Type B pancreatic cell (in vitro differentiated cells): ENCODE measurements at places on chromosomes 1 and 21. TPM values are rescaled to one million over a fixed set of nuclear protein-coding genes. Genes with fewer than 3 reads are reported as not detected.

DNA sequence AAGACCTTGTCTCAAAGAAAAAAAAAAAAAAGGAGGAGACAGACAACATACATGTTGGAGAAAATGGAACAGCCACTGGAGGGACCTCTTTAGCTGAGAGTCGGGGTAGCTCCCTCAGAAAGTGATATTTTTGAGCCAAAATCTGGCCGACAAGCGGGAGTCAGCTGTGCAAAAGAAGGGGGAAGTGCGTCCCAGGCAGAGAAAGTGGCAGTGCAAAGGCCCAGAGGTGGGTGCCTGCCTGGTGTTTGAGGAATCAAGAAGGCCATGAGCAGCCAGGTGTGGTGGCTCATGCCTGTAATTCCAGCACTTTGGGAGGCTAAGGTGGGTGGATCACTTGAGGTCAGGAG is 6.1 kb upstream of the CROCC start:
- DNase-seq: no peak

FOXD3 gene
- 0.12 and 0.70 TPM in 2 replicates for total RNA-seq

- DNase-seq: no peak
Observed at GRCh38 chr1:4081806-4082711, 182.0 kb upstream of the C1orf174 start.

DNA sequence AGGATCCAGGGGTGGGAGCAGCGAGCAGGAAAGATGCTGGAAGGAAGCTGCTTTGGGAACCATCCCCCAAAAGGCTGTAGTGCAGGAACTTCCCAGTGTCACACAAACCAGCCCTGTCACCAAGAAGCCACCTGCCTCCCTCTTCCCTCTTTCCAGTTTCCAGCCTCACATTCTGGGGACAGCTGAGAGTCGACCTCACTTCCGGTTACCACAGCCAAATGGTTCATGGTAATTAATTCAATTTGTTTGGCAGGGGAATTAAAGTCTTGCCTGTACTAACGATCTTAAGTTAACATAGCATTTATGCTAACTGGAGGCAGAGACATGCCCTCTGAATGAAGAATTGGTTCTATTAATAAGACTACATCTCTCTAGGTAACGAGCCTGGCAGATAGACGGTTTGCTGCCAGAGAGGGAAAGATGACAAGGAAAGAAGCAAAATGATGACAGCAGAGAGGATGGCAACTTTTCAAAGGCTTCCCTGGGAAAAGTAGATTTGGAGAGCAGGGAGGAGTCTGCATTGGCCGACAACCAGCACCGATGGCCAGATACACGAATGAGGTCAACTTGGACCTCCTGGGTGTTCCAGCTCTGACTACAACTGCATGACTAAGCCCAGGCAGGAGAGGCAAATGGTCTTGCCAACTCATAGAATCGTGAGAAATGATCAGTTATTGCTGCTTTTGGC is 64.1 kb downstream of the TMCO4 start:
- no peak for DNase-seq

ARTN gene
- 6.4 and 7.2 TPM in 2 replicates for total RNA-seq

DNA sequence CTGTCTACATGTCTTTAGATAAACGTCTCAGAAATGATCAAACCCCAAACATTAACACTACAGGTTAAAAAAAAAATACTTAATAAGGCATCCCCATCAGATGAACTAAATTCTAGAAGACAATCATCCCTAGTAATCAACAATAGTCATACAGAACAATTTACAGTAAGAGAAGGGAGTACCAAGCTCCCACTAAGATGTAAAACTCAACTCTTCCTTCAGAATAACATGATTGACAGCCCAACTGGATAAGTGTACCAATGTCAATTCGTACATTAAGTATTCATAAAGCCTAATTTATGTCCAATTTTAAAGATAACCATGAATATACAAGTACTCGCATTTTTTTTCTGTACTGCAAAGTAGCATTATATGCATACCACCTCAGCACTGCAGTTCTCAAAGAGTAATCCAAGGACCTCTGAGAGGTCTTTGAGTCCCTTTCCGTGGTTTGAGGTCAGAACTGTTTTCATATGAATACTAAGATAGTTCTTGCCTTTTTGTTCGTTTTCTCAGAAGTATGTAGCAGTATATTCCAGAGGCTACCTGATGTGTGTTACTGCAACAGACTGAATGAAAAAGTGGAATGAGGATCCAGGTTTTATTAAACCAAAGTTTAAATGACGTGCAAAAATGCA is 6.6 kb downstream of the SCAF4 start:
- DNase-seq: no peak

GRCh38 chr21:32413697-32414578 is 1.4 kb downstream of the EVA1C start:
- no peak for DNase-seq

- peak; percentile 76 for DNase-seq
Observed at GRCh38 chr1:42456754-42457089, 379 bp downstream of the PPCS start.

GRCh38 chr1:3417082-3417739 is 37.3 kb upstream of the ARHGEF16 start:
- no peak for DNase-seq

DNA sequence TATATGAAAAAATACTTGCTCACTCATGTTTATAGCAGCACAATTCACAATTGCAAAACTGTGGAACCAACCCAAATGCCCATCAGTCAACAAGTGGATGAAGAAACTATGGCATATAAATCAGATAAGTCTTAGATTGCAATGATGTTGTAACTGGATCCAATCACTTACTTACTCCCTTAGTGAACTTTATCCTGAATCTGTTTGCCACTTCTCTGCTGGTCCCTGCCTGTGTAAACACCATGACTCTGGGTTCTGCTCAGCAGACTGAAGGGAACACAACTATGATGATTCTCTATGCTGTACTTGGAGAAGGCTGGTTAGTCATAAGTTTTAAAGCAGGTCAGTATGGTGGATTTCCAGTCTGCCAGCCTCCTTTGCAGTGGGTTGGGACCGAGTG is 391.2 kb downstream of the RWDD3 start:
- DNase-seq: no peak

DNA sequence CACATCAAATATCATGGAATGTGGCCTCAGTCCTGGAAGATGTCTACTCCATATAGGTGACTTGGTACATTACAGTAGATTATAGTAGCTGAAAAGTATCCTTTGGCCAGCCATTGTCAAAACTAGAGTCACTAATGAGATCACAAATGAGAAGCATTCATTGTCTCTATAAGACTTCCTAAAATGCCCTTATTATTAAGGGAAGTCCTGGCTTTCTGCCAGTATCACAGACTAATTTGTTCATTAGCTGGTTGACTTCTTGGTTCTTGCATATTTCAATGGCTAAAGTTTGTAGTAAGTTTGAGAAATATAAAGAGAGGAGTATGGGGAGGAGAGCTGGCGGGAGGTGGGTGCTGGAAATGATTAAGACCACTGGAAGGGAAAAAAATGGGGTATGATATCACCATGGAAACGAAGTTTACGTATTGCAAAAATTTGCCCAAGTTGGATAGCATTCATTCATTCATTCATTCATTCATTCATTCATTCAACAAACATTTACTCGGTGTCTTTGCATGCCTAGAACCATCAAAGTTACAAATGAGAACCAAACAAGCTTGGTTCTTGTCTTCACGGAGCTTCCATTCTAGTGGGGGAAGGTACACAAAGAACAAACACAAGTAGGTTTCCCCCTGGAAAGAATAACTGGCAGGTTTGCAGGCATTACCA is 11.7 kb upstream of the B3GALNT2 start:
- no peak for DNase-seq

PLA2G2F gene
- not detected in 2 replicates for total RNA-seq

DNA sequence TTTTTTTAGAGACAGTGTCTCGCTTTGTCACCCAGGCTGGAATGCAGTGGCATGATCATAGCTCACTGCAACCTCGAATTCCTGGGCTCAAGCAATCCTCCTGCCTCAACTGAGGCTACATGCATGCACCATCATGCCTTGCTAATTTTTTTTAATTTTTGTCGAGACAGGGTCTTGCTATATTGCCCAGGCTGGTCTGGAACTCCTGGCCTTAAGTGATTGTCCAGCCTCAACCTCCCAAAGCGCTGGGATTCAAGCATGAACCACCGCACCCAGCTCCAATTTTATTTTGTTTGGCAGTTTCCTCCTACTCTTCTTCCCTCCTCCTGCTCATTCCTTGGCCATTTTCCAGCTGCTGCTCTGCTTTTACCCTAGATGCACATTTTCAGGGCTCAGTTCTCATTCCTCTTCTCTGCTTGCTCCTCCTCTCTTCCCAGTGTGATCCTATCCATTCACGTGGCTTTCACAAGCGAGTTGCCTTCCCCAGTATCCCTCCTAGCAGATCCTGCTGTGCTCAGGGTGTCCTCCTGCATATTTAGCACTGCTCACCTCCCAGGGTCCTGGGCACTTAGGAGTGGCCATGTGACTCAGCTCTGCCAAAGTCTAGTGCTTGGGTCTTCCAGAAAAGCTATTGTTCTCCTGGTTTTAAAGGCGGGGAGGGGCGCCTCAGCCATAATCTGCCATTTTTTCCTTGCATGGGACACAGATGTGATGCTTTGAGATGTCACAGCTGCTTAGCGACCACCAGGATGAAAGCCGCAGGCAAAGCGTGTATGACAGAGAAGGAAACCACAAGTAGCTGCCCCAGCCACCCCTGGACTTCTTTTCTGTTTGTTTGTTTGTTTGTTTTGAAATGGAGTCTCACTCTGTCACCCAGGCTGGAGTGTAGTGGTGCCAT is 33.7 kb downstream of the PSEN2 start:
- no peak for DNase-seq

DNA sequence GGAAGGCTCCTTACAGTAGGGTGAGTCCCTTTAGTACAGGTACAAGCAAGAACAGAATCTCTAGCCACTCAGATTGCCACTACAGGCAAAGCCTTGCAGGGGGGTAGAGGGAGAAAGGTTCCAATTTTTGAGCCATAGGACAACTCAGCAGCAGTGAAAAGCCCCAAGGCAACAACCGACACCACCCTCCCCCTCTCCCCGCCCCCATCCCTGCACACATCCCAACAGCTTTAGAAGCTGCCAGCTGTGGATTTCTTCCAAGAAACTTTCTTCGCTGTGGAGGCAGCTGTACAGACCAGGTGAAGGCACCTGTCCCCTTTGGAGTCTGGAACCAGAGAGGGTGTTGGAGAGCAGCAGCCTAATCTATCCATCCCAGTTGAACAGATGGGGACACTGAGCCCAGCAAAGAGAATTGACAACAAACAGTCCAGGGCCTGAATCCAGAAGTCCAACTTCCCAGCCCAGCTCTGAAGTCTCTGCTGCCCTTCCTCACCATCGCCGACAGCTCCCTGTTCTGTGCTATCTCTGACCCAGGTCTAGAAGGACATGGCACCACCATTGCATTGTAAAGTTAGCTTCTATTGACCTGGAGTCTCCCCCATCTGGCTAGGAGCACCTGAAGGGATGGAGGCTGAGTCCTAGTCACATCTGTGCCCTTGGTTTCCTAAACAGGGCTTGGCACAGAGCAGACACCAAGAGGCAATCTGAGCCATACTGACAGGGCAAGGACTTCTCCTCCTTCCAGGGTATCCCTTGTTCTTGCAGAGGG is 2.2 kb downstream of the TENT5B start:
- no peak for DNase-seq

DNA sequence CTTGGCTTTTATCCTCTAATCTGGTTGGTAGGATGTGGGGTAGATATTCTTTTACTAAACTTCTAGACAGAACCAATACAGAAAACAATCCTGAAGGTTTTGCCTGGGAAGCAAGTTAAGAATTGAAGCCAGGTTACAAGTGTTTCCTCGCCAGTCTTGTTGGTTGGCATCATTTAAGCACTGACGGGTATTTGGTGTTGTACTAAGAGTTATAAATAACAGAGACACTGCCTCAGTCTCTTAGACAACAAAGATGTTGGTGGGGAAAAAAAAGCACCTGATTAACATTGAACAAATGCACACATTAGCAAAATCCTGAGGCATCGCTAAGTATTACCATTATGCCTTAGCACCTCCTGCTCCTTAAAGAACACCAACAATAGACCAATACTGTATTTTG is 272.2 kb downstream of the BRINP2 start:
- DNase-seq: no peak

GJA5 gene
- 0.52 and 0.58 TPM in 2 replicates for total RNA-seq
